Ascending aorta (tissue), 2 donors: ENCODE measurements at places on chromosomes 2 and 18.

- no peak for DNase-seq
Observed at GRCh38 chr2:134202371-134202770, 51.5 kb upstream of the MGAT5 start.

DNA sequence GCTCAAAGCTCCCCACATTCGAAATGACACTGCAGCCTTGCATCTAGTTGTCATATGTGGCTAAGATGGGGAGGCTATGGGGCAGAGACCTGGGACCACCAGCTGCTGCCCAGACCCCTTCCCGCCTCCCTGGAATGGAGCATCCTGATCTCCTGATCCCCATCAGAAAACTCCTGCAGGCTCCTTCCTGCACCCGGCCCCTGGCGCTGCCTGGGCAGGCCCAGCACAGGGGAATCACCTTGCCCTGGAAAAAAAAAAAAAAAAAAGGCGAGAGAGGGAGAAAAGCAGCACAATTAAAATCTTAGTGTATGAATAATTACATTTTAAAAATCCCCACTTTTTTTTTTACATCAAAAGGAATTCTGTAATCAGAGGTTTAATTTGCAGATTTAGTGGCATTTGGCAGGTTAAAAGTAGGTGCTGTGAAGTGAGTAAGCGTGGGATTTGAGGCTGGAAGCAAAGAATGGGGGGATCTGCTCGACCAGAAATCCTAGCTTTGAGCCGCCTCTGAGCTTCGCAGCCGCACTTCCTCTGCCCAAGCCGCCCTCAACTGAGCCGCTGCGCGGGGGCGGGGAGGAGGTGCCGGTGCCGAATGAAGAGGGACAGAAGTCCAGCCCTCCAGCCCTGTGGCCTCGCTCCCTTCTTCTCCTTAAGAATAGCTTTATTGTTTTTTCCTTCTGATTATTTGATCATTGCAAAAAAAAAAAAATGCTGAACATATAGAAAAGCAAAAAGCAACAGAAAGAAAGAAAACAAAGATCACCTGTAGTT lies 30.0 kb downstream of the THNSL2 start:
- DNase-seq, result no peak

DNA sequence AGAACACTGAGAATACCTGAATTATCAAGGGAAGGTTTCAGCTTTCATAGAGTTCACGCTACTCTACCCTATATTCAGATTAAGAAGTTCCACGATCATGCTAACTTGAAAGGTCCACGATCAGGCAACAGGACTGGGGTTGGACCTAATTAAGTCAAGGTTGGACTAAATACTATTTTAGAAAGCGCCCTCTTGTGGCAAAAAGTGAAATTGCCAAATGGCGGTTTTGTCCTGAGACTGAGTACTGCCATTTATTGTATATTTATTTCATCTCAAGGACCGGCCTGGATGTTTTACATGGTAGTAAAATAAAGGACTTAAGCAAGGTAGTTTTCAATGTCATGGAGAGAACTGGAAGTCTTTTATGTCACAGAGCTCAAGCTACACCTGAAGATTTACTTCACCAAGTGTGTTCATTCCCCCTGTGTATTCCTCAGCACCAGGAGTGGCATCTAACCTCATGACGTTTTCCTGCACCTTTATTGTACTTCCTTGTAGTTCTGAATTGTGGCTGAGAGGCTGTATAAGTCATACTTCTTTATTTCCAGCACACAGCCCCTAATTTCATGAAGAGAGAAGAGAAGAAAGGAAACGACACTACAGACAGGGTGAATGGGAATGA lies 56.8 kb downstream of the SRD5A2 start:
- no peak for DNase-seq

DNA sequence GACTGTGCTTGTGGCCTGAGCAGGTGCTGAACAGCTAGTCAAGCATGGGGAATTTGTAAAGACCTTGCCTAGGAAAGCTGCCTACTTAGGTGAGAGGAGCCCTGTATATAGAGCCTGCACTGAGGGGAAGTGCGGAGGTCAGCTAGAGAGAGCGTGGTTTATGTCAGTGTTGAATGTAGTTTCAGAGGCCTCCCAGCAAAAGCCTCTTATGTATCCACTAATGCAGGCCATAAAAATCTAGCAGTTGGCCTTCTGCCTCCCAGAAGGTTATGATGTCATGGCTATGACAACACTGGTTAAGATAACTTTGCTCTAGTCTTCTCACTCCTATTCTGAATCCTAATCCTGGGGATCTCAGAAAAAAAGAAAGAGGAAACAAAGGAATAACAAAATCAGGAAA lies 88.9 kb downstream of the ASXL3 start:
- DNase-seq, result no peak

DNA sequence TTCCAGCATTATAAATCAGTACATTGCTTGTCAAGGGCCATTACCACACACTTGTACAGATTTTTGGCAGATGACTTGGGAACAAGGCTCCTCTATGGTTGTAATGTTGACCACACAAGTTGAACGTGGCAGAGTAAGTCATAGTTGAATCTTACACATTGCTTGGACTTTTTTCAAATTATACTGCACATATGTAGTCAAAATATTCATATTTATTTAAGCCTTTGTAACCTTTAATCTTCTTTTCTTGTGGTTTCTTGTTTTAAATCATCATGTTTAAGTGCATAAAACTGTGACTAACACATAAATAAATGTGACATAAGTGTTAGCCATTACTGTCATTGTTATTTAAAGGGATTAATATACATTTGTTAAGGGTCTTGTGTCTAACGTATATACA lies 52.1 kb upstream of the EPB41L5 start:
- DNase-seq, result no peak

DNA sequence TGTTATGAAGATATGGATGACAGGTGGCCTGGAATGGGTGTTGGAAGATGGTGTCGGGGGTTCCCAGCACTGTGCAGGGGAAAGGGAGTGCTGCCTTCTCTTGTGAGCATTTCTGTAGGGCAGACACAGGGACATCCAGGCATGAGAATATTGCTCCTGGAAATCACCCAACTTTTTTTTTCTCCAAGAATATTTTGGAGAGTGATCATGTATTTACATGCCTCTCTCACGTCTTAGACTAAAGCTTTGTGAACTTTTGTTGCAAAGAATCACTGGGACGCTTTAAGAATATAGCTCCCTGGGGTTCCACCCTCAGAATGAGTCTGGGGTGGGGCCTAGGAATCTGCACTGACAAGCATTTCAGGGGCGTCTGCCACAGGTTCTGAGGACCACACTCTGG lies 68.7 kb downstream of the VWA3B start:
- no peak for DNase-seq

DNA sequence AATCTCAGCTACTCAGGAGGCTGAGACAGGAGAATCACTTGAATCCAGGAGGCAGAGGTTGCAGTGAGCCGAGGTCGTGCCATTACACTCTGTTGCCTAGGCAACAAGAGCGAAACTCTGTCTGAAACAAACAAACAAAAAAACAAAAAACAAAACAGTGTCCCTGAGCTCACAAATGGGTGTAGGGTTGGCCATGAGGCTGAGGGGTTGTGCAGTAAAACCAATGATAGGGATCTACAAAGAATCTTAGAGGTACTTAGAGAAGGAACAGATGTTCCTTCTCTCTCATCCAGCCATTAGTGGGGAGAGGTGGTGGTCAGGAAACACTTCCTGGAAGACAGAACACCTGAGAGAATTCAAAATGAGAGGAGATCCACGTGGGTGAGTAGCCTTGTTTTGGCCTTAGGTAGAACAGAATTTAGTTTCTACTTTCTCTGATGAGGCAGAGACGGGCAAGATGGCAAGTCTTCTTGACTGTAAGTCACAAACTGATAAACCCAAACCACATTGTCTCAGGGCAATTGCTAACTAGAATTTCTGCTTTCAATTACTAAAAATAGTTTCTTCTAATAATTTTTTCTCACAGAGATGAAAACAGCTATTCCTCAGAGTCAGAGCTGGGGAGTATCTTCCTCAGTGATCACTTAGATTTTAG lies 61.5 kb upstream of the PPM1B start:
- DNase-seq, result no peak
